NB4 (cell line): ENCODE measurements at places on chromosomes 2 and 18.

GRCh38 chr2:111665551-111666116, 218.4 kb downstream of the ANAPC1 start:
- DNase-seq: no peak

DNA sequence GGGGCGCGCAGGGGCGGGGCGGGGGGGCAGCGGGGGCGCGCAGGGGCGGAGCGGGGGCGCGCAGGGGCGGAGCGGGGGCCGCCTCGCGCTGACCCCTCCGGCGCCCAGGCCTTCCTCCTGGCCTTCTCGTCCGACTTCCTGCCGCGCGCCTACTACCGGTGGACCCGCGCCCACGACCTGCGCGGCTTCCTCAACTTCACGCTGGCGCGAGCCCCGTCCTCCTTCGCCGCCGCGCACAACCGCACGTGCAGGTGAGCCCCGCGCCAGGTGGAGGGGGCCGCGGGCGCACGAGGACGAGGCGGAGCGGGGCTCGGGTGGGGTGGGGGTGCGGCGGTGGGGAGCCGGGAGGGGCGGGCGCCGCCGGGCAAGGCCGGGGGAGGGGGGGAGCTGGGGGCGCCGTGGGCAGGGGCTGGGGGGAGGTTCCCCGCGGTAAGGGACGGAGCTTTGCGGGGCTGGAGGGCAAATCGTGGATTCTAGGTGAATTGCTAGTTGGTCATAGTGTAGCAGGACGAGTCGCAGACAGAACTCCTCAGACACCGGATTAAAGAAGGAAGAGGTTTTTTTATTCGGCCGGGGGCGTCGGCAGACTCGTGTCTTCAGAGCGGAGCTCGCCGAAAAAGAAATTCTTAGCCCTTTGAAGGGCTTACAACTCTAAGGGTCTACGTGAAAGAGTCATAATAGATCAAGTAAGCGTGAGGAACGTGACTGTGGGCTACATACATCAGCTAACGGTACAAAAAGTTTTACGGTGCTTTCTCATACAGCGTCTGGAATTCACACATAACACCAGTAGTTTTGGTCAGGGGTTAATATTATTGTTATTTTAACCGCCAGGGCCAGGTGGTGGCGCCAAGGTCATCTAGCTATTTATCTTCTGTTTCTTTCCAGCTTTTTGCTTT, 29.9 kb downstream of the ANO7 start:
- peak; percentile 61 for DNase-seq

DNA sequence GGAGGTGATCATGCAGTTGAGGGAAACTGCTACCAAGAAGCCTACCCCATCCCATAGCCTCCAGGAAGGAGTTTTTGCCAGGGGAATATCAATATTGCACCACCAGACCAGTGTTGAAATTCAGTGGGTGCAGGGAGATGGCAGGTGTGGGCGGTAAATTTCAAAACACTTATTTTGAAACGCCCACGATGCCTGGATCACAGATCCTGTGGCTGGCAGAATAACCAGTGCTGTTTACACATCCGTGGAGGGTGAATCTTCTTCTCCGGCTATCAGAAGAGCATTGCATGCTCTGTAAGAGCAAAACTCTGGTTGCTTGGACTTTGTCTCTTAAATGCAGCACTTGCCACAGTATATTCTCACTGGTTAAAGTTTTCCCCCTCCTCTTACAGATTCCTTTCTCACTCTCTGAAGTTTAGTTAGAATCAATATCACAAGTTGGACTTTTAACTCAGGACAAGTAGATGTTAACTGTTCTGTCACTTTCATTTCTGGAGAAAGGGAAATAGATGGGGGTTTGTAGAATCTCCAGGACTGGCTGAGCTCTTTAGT, 70.5 kb upstream of the ZCCHC2 start:
- DNase-seq: peak; percentile 87

- DNase-seq: no peak
Observed at GRCh38 chr2:178195390-178196166, 1.3 kb downstream of the OSBPL6 start.

DNA sequence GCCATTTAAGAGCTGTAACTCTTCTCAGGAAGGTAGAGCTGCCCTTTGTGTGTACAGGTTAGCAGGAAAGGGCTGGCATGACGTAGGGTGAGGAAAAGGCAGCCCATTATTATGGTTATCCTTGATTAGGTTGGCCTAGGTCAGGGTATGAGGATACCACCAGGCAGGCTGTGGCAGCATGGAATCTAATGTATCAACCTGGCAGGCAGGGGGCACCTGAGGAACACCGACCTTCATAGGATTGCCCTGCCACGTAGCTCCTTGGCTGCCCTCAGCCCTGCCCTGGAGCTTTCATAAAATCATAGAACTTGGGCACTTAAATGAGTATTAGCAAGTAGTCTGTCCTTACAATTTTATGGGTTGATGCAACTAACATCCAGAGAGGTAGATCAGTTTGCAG, 261.6 kb downstream of the LTBP1 start:
- DNase-seq: no peak

- no peak for DNase-seq
Observed at GRCh38 chr2:220175967-220176366, 548.5 kb downstream of the SLC4A3 start.

GRCh38 chr2:39059366-39059952, 61.4 kb downstream of the SOS1 start:
- DNase-seq: peak; percentile 69

DNA sequence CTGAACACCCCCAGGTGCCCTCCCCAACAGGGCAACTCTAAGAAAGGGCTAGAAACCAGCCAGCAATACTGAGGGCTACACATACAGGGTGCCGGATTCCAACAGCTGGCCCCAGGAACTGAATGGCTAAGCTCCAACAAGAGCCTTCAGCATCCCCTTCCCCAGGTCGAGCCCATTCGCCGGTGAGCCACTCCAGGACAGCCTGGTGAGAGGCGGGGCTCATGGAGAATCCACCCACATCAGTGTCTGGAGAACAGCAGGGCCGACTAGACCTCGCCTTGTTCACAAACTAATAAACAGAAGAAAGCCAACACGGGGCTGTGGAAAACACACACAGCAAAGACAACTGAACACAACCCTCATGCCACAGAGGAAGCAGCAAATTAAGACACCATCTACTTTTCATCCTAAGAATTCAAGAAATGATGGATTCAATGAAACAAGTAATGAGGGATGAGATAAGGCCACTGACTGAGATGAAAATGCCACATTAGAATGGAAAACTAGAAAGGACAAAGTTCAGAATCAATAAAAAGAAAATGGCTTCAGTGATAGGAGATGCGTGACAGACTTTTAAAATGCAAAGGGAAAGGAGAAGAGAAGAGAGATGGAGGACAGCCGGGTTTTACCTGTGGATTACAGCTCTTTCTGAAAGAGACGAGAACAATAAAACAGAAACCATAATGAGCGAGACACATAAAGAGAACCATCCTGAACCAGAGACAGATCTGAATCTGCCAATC, 8.2 kb downstream of the PER2 start:
- DNase-seq: no peak

DNA sequence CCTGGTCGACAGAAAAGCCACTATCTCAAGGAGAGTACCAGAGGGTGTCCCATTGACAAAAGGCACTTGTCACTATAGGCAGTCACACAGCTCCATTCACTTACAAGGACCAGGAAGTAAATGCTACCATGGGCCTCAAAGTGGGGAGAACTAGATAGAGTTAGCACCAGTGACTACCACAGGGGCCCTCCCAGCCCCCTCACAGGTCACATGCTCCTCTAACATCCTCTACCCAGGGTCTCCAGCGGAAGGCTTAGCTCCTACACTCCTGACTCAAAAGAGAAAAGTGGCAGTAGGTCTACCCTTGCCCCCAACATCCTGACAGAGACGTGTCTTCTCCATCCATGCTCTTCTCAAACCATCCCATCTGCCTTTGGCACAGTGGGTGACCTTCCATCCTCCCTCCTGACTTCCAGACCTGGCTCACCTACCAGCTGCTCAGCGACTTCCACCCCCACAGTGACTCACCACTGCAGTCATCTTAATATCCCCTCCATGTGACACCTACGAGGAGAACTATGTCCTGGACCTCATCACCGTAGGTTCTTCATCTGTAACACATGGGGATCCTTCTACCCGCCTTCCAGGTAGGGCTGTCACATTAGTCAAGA, 5.6 kb upstream of the DNMT3A start:
- DNase-seq: no peak

GRCh38 chr18:44238454-44238853, 442.2 kb upstream of the SETBP1 start:
- DNase-seq: no peak

DNA sequence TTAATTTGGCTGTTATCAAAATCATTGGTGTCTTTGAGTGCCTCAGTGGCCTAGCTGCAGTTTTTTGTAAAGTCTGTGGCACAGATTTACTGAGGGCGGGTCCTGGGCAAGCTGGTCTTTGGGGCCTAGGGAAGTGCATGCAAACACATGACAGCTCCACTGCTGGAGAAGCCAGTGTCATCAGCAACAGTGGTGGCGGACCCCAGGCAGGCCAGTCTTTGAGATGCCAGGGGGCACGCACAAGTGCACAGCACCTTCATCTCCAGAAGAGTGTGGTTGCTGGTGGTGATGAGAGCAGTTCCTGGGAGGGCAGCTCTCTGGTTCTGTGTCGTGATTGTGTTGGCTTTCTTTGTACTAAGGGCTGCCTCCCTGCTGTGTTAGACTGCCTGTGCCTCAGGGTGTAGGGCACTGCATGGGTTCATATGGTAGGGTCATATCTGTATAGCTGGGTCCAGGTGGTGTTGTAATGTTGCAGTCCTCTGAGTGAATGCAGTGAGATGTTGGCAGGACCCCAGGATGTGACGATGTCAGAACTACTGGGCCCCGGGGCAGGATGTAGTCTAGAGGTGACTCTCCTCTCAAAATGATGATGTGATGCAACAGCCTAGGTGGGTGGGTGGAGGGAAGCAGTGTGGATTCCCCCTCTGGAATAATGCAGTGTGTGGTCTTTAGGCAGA, 646.7 kb upstream of the CDH2 start:
- no peak for DNase-seq

DNA sequence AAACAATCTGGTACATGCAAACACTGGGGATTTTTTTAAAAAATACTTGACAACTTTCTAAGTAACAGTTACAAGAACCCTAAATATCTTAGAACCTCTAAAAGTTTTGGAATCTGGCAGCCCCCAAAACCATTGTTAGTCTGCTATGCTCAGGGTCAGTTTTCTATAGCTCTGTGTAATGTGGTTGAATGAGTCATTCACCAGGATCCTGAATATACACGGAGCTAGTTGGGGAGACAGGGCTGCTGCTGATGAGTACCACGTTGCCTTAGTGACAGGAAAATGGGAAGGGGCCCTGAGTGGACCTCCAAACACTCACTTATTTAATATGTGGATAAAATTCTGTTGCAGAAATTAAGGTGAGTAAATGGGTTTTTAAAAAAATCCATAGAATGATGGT, 36.9 kb upstream of the TANC1 start:
- peak; percentile 28 for DNase-seq

- no peak for DNase-seq
Observed at GRCh38 chr2:237022533-237022932, 63.2 kb upstream of the COPS8 start.
